Stimulated activated CD4-positive, alpha-beta T cell treated with anti-CD3 and anti-CD28 coated beads, Interleukin-1b, Interleukin-23, amount 100 ng/mL, for 48 hours (primary cell): ENCODE measurements at places on chromosomes 4 and X.

DNA sequence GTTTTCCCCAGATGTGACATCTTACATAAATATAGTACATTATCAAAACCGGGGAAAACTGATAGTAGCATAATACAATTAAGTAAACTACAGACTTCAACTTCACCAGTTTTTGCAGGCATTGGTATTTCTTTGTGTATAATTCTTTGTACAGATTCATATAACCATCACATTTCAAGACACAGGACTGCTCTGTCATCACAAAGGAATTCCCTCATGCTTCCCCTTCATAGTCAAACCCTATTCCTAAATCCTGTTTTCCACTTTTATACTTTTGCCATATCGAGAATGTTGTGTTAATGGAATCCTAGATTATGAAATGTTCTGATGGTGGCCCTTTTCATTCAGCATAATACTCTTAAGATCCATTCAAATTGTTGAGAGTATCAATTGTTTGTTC lies 36.0 kb downstream of the STIM2 start:
- DNase-seq: no peak

DNA sequence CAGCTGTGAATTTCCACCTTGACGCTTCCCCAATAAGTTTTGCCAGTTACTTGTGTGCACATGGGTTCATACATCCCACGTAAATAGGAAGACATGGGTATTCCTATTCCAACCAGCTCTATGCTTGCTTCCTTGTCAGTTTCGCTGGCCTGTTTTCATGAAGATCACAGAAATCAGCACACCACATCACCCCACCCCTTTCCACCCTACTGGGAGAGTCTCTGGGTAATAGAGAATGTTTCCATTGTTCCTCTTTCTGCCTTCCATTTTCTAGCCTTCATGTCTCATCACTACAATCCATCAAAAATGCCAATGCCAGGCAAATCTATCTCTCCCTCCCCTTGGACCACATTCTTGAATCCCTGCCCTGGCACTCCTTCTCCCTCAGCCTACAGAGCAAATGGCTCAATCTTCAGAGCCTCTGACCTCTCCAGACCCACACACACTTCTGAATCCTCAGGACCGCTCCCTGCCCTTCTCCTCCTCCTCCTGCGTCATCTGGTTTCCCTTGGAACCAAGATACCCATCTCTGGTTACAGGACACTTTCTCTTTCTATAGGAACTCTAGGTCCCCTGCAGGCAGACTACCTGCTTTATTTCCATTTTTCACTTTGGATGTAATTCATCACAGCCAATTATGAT lies 323.3 kb downstream of the DHX15 start:
- no peak for DNase-seq

GRCh38 chrX:40154250-40154852 lies 56.6 kb upstream of the BCOR start:
- DNase-seq: no peak

- no peak for DNase-seq
Measured at GRCh38 chr4:77142646-77143028, 14.4 kb upstream of the CCNG2 start.

- DNase-seq: no peak
Measured at GRCh38 chr4:154120006-154120676, 331.3 kb upstream of the SFRP2 start.

DNA sequence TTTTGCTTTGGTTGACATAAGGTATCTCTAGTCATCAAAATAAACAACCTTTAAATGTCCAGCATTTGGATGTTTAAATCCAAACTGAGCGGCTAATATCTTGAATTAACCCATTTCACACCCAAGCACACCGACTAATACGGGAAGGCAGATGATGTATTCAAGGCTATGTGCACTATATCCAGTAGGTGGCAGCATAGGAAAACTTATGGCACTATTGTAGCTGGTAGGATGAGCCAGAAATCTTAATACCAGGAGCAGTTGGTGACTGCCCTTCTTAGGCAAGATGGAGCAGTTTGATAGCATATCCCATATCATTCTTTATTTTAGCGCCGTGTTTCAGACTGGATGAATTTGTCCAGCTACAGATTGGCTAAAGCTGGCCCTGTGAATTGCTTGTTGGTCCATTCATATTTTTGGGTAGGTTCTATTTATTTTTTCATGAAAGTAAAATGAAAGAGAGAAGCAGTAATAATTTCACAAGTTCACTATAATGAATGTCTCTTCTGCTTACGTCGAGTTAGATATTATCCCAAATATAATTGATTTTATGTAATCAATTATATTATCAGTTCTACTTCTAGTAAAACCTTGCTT lies 24.4 kb downstream of the UCHL1 start:
- DNase-seq: peak; percentile 3

DNA sequence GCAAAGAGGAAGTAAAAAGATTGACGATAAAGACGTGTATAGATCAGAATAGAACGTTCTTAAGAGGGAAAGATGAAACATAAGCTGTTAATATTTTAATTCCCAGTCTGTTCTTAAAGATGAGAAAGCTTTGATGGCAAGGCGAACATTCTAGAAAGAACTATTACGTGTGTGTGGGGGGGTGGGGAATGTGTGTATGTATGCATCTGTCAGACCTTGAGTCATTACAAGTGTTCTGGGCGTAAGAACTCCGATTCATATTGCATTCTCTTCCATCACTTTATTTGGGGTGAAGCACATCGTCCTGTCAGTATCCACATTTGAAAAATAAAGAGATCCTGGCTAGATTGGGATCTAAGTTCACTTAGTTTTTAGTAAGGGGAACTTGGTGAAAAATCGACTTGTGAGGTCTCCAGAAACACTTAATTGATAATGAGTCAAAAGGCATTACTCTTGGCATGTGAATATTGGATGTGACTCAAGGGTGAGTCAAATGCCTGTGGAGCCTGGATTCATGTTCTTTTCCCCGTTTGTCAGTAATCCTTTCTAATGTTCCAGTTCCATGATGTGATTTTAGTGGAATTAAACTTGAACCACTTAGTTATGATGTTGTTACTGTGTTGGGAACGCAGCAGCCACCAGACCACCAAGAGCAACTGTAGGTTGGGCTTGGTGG lies 3.1 kb downstream of the SMS start:
- DNase-seq: no peak

- DNase-seq: peak; percentile 65
Measured at GRCh38 chr4:7539659-7540058, 104.9 kb upstream of the PSAPL1 start.

GRCh38 chr4:7941965-7942496 lies 2.4 kb upstream of the AFAP1 start:
- no peak for DNase-seq

DNA sequence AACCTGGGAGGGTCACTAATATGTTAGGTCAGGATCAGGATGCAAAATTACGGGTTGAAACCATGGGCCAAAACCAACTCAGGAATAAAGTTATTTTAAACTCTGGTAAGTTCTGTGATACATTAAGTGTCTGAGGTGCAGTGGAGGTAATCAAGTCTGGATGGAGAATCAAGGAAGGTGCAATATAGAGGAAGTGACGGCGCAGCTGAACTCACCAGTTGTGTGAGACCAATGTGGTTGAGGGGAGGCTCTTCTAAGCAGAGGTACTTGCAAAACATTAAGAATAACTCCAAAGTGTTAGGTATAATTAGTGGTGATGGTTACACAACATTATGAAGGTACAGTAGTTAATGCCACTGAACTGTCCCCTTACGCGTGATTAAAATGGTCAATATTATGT lies 19.7 kb downstream of the GAB3 start:
- DNase-seq: no peak

DNA sequence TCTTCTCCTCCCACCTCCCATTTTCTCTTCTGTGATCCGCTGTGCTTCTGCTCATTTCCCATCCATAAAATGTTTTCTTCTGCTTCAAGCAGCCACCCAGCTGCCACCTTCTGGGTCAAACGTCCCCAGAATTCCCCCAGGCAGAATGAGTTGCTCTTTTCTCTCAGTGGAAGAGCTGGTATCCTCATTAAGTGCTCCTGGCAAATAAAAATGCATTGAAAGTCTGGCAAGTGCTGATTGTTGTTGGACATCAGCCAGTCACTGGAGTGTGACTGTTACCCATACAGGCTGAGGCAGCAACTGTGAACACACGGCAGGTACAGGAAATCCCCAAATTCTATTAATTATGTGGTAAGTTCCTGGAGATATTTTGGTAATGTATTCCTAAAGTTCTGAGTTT lies 52.6 kb downstream of the LIMCH1 start:
- no peak for DNase-seq

GRCh38 chr4:100162027-100162685 lies 28.1 kb downstream of the DDIT4L start:
- DNase-seq: no peak
